Stimulated activated CD8-positive, alpha-beta memory T cell treated with anti-CD3 and anti-CD28 coated beads, Interleukin-4, amount 100 ng/mL, for 24 hours (primary cell): ENCODE measurements at places on chromosomes 4 and X.

- no peak for DNase-seq
Observed at GRCh38 chr4:147498031-147498660, 17.2 kb downstream of the EDNRA start.

DNA sequence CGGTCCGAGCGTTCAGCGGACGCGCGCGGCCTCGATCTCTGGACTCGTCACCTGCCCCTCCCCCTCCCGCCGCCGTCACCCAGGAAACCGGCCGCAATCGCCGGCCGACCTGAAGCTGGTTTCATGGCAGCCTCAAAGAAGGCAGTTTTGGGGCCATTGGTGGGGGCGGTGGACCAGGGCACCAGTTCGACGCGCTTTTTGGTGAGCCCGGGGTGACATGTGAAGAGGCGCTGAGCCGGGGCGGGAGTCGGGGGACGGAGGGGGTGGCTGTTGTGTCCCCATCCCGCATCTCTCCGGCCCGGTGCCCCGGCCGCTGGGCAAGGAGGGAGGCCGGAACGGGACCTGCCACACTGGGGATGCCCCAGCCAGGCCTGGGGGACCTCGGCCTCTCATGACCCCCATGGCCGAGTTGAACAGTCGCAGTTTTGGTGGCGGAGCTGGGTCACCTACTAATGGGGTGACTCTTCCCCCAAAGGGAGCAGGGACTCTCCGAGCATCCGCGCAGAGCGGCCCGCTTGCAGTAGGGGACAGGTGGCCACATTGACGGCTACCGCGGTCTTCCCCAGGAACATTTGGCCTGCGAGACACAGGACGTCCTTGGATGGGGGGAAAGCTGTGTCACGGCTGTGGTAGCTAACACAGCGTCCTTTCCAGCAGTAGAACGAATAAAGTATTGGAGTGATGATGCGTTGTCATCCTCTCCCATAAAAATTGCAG lies at the start of gene GK:
Gene GK, plus strand, starts transcription at position 9 of the 717 bp plus-strand sequence. Its CDS starts 115 bp downstream, at position 124.
- peak; percentile 5 for DNase-seq

GRCh38 chr4:175435381-175435783 lies 376.7 kb downstream of the GPM6A start:
- no peak for DNase-seq

GRCh38 chr4:27088491-27088890 lies 227.8 kb downstream of the STIM2 start:
- no peak for DNase-seq

GRCh38 chr4:144115519-144115918 lies 25.0 kb downstream of the GYPA start:
- DNase-seq: no peak
